NCI-H774 (cell line): ENCODE measurements at places on chromosomes 1 and 21.
A peak's percentile ranks its signal among the peaks of the same experiment; 100 is the strongest.

GRCh38 chr1:2157856-2158255, 36.7 kb downstream of the FAAP20 start:
- DNase-seq, result no peak

- no peak for DNase-seq
Measured at GRCh38 chr1:27894521-27894920, 22.2 kb downstream of the THEMIS2 start.

GRCh38 chr1:1264868-1265272, 8.8 kb downstream of the UBE2J2 start:
- DNase-seq, result no peak

DNA sequence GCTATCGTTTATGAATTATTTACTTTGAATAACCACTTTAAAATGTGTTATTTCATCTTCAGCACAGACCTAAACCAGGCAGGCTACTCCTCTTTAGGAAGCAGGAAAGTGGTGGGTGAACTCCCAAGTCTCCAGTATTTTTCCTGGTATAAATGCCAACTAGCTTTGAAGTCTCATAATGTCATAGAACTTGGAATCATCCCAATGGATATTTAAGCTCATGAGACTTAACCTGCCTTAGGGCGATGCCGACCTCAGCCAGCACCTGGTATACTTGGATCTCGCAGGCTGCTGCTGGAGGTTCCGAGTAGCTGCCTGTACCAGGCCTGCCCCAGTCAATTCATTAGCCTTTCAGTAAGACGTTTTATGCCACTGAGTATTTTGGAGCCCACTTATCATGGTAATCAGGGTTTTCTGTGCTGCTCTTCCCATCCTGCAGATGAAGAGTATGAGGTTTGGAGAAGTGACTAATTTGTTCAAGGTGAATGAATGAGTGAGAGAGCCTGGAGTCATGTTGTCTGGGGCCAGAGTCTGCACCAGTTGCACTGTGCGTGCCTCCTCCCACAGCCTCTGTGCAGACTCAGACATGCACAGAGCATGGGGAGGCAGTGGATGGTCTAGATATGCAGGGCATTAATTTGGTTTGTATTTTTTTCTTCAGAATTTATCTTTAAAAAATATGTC, 34.9 kb downstream of the VANGL1 start:
- DNase-seq, result no peak

- DNase-seq, result no peak
Measured at GRCh38 chr1:200128944-200129879, 101.7 kb downstream of the NR5A2 start.

DNA sequence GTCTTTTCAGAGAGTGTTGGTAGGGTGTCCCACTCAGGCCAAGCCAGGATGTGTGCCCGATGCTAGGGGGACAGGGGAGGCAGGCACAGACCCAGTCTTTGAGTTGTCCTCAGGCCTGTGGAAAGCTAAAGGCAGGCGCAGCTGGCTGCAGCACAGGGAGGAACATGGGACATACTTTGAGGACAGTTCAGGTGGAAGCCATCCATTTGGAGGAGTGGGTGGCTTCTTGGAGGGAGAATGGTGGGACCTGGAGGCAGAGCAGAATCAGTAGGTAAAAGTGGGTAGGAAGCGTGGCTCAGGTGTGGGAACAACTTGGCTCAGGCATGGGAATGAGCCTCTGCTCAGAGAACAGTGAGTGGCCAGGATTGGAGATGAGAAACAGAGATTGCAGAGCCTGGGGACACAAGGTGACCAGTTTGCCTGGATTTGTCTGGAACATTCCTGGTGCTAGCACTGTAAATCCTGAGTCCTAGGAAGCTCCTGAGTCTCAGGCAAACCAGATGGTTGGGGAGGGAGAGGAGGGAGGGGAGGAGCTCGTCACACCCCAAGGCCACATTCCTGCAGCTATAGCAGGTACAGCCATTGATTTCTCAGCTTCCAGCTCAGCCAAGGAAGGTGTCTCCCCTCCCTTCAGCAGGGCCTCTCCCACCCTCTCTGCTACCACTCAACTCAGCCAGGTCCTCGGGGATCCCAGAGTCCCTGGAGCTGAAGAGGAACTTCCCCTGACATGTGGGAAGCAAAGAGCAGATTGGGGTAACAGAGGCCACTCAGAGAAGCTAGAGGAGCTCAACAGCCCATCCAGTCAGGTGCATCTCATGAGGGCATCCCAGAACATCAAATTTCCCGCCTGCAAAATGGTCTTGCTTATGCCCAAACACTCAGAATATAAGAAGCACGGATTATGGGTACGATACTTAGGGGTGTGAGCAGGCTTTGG, 65.2 kb upstream of the TINAGL1 start:
- no peak for DNase-seq

DNA sequence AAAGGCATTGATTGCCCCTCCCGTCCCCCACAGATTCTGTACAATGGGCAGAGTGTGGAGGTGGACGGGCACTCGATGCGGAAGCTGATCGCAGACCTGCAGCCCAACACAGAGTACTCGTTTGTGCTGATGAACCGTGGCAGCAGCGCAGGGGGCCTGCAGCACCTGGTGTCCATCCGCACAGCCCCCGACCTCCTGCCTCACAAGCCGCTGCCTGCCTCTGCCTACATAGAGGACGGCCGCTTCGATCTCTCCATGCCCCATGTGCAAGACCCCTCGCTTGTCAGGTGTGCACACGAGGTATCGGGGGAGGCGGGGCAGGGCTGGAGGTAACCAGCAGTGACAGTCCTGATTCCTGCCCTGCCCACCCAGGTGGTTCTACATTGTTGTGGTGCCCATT, 44.8 kb upstream of the KDM4A start:
- DNase-seq, result no peak

DNA sequence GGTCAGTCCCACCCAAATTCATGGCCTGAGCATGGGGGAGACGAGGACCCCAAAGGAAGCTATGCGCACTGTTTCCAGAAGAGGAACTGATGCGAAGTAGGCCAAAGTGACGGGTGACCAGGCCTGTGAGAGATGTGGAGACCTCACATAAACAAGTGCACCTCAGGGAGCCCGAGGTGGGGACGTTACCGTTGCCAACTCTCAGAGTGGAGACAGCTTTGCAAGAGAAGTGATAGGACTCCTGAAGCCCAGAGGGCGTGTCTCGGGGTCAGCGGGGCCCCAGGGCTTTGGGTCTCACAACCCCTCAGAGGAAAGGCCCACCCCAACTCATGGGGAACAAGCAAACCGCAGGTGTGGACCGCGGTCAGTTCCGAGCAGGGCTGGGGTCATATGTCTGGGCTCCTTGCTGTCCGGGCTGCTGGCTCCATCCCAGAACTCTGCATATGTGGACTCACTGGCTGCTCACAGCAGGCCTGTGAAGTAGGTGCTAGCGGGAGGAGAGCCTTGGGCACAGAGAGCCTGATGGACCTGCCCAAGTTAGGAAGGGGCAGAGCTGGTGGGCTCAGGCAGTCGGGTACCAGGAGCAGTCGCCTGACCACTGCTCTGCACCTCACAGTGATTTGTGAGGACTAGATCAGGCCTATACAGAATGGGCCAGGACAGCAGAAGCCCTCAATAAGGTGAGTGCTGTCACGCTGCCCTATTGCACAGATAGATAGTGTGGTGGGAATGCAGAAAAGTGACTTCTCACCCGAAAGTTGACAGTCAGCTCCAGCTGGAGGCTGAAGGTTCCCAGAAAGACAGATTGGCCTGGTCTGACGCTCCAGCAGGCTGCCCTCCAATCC, 26.2 kb downstream of the STUM start:
- DNase-seq, result no peak

- no peak for DNase-seq
Measured at GRCh38 chr1:172609528-172609927, 49.4 kb upstream of the FASLG start.

DNA sequence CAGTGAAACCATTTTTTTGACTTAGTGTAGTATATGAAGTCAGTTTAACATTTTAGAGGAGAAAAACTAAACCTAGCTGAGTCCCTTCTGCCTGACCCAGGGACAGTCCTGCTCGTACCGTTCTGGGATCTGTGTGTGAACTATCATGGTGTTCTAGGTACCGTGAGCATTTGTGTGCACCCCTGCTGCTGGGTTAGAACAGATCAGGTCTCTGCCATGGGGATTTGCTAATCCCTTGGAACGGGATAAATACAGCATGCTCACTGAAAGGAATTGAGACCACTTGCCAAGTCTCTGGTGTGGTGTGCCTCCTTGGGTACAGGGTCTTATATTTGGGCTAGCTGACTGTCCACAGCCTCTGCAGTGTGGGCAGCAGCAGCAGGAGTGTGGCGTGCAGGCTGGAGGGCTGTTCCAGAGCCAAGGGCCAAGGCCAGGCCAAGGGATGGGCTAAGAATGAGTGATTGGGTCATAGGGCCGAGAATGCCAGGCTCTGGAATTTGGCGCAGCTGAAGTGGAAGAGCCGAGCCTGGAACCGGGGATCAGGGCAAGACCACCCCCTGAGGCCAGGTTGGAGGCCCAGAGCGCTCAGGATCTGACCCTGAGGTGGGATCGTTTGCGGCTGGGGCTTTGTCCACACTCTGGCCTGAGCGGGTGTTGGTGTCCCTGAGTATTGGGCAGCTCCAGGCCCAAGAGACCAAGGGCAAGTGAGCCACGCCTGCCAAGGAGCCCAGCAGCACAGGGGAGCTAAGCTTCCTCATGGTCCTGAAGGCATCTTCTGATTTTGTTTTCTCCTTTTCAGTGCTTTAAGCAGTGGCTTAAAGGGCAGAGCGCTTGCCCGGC, 66.3 kb downstream of the VPS26C start:
- DNase-seq, result no peak

GRCh38 chr21:29305561-29305960, 6.8 kb downstream of the BACH1 start:
- DNase-seq, result no peak

GRCh38 chr1:28190996-28191645, 14.6 kb upstream of the PTAFR start:
- no peak for DNase-seq

DNA sequence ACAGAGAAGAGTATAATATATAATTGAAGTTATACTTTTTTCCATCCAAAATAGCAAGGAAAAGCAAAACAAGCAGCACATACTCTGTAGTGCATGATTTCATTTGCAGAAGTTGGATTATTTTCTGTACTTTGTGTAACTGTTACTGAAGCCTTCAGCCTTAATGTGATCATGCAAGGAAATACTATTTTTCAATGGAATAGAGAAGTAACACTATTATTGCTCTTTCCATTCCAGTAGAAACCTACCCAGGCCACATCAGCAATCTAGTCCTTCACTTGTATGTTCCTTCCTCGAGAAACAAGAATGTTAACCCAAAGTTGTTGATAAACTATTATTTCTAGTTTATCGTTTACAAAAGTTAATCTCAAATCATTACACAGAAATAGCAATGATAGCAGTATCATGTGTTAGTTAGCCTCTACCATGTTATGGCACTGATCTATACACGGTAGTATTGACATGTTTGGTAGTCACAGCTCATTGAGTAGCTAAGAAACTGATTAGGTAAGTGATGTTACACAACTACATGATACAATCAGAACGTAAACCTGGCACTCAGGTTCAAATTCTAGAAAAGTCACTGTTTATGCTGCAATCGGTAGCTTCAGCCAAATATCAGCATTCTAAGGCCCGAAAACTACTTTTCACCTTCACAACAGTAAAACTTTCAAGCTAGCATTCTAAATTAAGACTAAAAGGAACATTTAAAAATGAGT, 37.6 kb upstream of the CHRM3 start:
- no peak for DNase-seq

DNA sequence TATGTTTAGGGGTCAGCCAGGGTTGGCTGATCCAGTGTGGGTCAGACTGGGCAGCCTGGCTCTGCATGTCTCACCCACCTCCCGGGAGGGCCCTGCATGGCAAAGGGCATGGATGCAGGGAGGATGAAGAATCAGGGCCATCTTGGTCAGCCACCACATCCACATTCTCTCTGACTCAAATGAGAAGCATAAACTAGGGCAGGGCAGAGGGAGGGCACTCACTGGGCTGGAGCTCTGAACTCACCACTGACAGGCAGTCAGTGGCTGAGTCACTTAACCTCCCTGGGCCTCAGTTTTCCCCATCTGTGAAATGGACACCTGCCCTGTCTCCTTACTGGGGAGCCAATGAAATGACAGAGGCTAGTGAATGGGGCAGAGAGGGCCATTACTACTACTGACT, 4.3 kb upstream of the CELA2A start:
- DNase-seq, result no peak

GRCh38 chr1:35619237-35620121, 21.8 kb downstream of the PSMB2 start:
- no peak for DNase-seq

DNA sequence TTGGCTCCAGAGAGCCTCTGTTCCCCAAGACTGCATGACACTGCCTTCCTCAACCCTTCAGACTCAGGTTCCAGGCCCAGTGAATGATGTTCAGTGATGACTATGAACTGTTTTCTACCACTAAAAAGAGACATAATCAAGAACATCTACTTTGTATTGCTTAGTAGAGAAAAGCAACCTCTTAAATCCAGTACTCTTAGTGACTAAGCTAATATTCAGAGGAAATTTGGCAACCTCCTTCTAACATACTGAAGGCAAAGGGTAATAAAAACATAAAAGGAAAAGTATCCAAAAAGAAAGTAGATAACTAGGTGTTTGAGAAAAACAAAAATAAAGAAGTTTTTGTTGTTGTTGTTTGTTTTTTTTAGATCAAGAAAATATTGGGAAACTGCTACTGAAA, 153.3 kb upstream of the RUNX1 start:
- no peak for DNase-seq

GRCh38 chr21:46325073-46325912, 1.3 kb downstream of the PCNT start:
- peak; percentile 2 for DNase-seq

DNA sequence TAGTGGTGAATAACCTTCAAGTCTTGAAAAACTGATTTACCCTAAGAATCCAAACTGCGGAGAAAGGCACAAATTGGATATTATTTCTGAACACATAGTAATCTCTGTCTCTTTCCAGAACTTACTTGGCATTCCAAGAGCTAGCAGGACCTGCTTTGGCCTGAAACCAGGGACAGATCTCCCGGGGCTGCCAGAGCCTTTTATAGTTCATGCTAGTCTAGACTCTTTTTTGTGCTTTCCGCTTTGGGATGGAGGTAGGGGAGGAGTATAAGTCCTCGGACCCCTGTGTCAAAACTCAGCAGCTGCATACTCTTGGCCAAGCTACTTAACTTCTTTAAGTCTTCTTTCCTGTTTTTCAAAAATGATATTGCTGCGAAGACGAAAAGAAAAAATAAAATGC, 3.8 kb upstream of the RYR2 start:
- DNase-seq, result no peak

GRCh38 chr1:156591181-156591431, 470 bp upstream of the NAXE start:
- no peak for DNase-seq

GRCh38 chr1:212611000-212611948, 2.7 kb downstream of the ATF3 start:
- DNase-seq, result no peak

DNA sequence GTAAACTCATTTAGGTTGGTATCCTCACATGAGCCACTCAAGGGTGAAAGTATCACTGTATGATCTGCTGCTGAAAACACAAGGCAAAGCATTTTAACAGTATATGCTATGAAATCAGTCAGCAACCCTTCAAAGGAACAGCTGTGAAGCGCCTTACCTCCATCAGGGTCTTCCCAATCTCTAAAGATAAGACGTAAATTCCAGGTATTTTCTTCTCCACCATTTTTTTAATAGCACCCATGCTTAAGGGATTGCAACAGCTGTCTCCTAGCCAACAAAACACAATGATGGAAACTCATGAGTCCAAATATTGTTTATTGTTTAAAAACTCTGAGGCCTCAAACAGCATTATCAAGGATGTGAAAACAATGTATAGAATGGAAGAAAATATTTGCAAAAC, 4.8 kb downstream of the PPT1 start:
- no peak for DNase-seq
